ENCODE measurements at places on chromosomes 6 and 20. TPM values are rescaled to one million over a fixed set of nuclear protein-coding genes. Genes with fewer than 3 reads are reported as not detected.

COQ3 gene
- 4.4 TPM for total RNA-seq

GABRR1 gene
- total RNA-seq: not detected

CD40 gene
- total RNA-seq: 2.2 TPM

EPM2A gene
- total RNA-seq: 10.5 TPM

LRRC73 gene
- under 0.01 TPM for total RNA-seq

KCNK16 gene
- total RNA-seq: not detected

SLC44A4 gene
- not detected for total RNA-seq

EEF1A2 gene
- total RNA-seq: 14.8 TPM

SLC4A11 gene
- total RNA-seq: 5.2 TPM

POPDC3 gene
- total RNA-seq: 0.87 TPM

PFDN4 gene
- total RNA-seq: 80.9 TPM

TENT5A gene
- 0.60 TPM for total RNA-seq

TTBK1 gene
- total RNA-seq: not detected

Data from lung microvascular endothelial cell (primary cell).